NCI-H1105 (cell line): ENCODE measurements at places on chromosomes 7 and 10.

- no peak for DNase-seq
Observed at GRCh38 chr10:21700474-21700873, 166.4 kb downstream of the MLLT10 start.

GRCh38 chr7:66261941-66262340 lies 56.8 kb downstream of the TPST1 start:
- DNase-seq = no peak

- no peak for DNase-seq
Observed at GRCh38 chr10:13885238-13885990, 298.6 kb downstream of the PRPF18 start.

DNA sequence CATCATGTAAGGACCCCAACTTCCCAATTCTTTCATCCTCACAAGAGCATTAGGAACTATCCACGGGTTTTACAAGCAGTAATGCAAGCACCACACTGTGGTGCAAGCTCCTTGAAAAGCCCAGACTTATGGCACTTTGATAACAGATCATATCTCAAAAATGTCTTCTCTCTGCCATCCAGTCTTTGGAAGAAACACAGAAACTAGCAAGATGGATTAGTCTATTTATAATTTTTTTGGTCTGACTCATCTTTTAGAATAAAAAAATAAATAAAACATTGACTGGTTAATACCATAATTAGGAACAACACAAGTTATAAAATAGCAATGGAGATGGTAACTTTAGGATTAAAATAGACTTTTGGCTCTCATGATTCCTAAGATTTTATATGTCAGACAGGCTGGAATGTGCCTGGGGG lies 49.0 kb upstream of the CALD1 start:
- no peak for DNase-seq

GRCh38 chr10:108601851-108602250 lies 1321.5 kb downstream of the XPNPEP1 start:
- DNase-seq = no peak

DNA sequence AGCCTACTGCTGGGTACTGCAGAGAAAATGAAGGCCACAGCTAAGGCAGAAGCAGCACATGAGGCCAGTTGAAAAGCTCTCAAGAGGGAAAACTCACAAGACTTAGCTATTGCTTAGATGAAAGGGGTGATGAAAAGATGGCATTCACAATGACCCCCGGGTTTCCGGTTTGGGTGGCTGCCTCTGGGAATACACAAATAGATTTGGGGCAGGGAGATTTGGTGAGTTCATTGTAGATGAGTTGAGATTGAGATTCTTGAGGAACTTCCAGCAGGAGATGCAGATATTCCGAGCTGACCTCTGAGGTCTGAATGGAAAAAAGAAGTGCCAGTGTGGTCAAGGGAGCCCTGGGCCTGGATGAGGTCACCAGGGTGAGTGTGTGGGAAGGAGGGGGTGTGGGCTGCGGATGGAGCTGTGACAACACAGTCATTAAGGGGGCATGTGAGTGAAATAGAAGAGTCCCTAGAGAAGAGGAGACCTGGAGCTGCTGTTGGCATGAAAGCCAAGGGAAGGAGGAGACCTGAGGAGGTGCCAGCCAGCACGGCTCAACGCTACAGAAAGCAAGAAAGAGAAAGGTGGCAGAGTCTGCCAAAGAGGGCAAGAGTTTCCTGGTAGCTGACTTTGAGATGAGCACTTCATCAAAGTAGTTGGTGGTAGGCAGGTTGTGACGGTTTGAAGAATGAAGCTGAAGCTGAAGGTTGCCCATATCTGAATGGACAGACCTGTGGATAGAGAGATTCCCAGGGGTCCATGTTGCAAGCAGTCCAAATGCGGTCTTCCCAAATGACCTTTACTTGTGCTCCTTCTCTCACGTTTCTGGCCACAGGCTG lies 43.7 kb downstream of the HIF1AN start:
- DNase-seq = no peak

- no peak for DNase-seq
Observed at GRCh38 chr10:12685261-12686058, 316.1 kb downstream of the CCDC3 start.

GRCh38 chr10:13790196-13790595 lies 203.4 kb downstream of the PRPF18 start:
- DNase-seq = no peak

GRCh38 chr10:129413024-129413423 lies 54.0 kb upstream of the MGMT start:
- no peak for DNase-seq

DNA sequence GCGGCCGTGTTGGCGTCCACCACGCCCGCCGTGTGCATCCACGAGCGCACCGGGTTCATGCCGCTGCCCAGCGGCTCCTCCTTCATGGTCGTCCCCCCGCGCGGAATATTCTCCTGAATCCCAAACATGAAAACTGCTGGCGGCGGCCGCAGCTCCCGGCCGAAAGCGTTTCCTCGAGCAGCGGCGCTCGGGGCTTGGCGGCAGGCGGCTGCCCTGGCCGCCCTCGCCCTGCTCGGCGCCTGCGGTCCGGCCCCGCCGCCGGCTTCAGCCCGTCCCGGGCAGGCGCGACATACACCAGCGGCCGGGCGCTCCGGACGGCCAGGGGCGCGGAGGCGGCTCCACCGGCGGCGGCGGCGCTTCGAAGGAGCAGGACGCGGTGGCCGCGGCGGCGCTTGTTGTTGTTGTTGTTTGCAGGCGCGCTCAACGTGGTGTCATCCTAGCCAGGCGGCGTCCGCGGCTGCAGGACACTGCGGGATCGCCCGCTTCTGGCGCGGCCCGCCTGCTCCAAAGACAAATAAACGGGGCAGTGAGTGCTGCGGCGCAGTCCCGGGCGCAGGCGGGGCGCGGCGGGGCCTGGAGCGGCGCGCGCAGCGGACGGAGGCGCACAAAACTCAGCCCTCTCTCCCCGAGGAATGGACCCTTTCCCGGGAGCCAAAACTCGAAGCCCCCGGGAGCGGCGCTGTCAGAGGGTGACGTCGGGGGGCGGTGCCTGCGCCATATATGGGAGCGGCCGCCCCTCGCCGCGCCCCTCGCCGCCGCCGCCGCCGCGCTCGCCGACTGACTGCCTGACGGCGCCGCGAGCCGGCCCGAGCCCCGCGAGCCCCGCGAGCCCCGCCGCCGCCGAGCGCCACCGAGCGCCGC lies at the start of gene EBF3:
EBF3 (minus strand) TSS at position 634 of the 861 bp plus-strand sequence; CDS start at position 128, 506 bp downstream.
- DNase-seq = peak; percentile 72

DNA sequence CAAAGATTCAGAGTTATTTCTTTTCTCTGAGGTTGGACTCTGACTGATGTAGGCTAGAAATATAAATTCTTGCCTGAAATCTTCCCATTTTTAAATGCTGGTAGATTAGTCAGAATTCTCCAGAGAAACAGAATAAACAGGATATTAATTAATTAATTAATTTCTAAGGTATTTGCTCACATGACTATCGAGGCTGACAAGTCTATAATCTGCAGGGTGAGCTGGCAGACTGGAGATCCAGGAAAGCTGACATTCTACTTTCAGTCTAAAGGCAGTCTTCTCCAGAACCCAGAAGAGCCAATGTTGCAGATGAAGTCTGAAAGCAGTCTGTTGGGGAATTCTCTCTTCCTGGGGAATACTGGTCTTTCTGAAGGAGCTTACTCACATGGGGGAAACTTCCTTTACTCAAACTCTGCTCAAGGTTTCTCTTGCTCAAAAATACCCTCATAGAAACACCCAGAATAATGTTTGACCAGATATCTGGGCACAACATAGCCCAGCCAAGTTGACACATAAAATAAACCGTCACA lies 189.7 kb downstream of the KIF20B start:
- no peak for DNase-seq

GRCh38 chr10:76301950-76302349 lies 870.5 kb downstream of the LRMDA start:
- DNase-seq = no peak

DNA sequence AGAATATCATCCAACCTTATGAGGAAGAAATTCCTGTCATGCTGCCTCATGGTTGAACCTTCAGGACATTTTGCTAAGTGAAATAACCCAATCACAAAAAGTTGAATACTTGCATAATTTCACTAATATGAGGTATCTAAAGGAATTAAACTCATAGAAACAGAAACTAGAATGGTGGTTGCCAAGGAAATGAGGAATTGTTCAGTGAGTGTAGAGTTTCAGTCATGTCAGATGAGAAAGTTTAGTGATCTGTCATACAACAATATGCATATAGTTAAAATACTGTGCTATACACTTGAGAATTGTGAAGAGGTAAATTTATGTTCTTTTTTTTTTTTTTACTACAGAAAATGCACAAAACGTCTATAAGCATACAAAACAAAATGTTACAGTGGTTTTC lies 60.7 kb downstream of the R3HCC1L start:
- no peak for DNase-seq

GRCh38 chr7:1137517-1138167 lies 22.4 kb downstream of the ZFAND2A start:
- DNase-seq = no peak

DNA sequence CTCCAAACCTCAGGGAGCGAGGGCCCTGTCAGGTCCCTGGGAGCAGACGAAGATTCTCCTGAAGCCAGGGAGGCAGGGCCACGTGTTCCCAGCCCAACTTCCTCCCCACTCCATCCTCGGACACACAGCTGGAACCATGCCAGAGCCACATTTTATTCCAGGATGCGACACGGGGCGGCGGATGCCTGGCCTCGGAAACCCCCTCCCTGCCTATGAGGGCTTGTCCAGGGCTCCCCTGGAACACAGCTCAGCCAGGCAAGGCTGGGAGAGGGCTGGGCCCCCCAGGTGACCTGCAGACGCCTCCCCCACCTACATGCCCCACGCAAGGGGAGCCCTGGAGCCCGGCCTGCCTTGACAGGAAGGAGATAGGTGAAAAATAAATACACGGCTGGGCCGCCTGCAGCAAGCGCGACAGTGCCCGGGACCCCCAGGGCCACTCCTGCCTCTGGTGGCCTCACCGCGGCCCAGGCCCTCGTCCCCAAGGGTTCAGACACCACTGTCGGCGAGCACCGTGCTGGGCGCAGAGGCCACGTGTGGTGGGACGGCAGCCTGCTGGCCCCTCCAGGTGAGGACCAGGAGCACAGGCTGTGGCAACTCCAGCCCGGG lies 21.5 kb downstream of the GET4 start:
- no peak for DNase-seq

GRCh38 chr10:110184398-110184797 lies 23.0 kb upstream of the MXI1 start:
- DNase-seq = no peak

DNA sequence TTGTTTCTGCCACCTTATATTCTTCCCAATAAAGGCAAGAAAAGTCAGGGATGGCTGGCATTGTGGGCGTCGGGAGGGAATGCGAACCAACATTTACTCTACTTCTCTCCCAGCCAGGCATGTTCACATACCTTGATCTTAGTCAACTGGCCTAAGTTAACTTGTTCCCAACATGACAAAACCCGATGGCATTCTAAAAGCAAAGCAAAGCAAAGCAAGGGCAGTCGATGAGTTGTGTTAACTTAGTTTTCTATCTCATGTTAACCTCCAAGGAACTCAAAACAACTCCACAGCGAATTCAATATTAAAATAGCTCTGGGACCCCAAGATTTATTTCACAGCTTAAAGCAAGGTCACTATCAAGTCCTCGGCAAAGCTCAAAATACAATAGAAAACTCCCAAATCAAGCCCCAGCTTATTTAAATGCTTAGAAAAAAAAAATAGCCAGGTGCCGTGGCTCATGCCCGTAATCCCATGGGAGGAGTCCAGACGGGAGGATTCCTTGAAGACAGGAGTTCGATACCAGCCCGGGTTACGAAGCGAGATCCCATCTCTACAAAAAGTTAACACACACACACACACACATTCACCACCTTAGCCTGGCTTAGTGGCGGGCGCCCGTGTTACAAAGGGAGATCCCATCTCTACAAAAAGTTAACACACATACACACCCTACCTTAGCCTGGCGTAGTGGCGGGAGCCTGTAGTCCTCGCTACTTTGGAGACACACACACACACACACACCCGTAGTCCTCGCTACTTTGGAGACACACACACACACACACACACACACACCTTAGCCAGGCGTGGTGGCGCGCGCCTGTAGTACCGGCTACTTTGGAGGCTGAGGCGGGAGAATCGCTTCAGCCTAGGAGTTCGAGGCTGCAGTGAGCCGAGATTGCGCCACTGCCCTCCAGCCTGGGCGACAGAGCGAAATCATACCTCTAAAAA lies 901 bp upstream of the CCNY start:
- no peak for DNase-seq

DNA sequence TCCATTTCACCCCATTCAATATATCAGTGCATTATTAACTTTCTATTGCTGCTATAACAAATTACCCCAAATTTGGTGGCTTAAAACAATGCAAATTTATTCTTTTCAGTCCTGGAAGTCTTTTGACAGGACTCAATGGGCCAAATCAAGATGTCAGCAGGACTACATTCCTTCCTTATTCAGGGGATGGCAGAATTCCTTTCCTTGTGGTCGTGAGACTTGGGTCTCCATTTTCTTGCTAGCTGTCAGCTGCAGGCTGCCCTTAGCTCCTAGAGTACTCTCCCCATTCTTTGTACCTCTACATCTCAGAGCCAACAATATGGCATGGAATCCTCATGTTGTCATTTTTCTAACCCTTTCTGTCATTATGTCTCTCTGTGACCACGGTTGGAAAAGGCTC lies 310.6 kb downstream of the HDAC9 start:
- no peak for DNase-seq

DNA sequence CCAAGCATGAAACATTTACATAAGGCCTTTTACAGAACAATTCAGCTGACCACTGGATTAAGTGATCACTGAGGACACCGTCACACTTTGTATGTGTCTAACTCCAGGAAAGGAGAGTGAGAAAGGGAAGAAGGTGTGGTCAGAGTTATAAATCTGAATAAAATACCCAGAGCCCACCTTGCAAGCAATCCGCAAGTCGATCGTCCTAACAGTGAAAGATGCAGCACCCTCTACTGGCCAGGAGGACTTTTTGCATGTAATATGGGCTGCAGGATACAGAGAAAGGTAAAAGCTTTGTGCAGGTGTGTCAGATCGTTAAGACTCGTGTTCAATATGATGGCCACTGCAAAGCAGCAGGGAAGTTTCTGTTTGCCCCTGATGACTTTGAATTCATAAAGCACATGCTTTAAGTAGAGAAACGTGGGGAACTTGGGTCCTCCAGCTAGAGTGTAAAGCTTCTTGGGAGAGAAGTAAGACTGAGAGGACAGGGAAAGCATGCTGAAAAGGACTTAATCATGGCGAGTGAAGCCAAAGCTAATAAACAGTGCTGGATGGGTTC lies 68.5 kb upstream of the BMPER start:
- DNase-seq = no peak

DNA sequence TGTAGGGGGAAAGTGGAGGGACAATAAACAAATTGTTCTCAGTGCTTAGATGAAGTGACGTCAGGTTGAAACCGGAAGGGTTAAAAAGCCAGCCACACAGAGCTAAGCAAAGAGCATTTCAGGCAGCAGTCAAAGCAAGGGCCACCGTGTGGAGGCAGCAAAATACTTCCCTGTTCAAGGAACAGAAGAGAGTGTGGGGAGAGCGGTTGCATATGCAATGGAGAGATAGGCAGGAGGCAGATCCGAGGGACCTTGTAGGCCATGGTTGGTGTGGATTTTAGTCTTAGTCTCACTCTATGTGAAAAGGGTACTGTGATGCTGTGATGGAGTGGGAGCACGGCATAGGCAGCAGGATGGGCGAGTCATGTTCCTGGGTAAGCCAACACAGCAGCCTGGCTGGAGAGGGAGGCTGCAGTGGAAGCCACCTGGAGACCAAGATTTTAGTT lies 3.8 kb upstream of the STN1 start:
- no peak for DNase-seq

GRCh38 chr10:49734676-49735075 lies 27.4 kb downstream of the OGDHL start:
- no peak for DNase-seq

- no peak for DNase-seq
Observed at GRCh38 chr7:15016766-15017165, 114.2 kb upstream of the DGKB start.

- no peak for DNase-seq
Observed at GRCh38 chr10:75021379-75022249, 89.8 kb upstream of the SAMD8 start.
